ENCODE measurements at places on chromosomes 16 and 17.

DNA sequence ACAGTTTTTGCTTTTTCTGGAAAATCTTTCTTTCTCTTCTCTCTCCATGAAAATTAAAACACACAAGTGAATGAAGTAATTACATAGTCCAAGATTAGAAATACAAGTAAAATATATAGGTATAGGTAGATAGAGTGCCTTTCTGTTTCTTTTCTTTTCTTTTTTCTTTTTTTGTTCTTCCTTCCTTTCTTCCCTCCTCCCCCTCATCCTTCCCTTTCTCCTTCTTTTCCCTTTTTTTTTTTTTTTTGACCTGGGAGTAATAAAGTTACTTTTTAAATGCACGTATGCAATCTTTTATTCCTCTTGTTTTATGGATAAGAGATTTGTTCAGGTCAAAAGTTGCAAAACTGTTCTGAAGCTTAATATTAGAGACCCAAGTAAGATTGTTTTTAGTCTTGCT is 34.6 kb upstream of the KCNJ2 start:
- no peak for DNase-seq

GRCh38 chr16:11880007-11880406 is 28.7 kb upstream of the RSL1D1 start:
- DNase-seq, result no peak

GRCh38 chr17:83031321-83031945 is 48.0 kb upstream of the METRNL start:
- DNase-seq, result no peak

GRCh38 chr17:55384643-55385232 is 36.9 kb downstream of the MMD start:
- DNase-seq, result no peak

GRCh38 chr17:83122834-83123233 is 43.4 kb downstream of the METRNL start:
- no peak for DNase-seq

DNA sequence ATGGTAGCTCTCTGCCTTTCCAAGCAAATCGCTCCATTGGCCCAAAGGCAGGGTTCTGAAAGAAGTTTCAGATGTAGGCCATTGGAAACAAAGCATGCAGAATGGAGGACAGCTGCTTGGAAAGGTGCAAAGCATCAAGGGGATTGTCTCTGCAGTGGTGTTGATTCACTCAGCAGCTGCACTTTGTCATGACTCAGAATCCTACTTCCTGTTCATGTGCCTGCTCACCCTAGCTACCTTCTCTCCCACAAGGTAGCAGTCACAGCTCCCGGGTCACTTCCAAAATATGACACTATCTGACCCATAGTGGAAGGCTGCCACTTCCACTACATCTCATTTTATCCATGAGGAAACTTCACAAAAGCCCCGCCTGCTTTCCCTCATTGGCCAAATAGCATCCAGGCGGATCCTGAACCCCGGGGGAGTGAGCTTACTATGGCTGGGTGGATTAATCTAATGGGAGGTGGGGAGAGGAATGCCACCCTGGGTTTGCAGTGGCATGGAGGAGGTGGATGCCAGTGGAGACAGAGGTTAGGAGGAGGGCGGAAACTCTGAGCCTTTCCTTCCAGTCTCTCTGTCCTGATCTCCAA is 74.7 kb upstream of the NKD1 start:
- DNase-seq, result no peak

DNA sequence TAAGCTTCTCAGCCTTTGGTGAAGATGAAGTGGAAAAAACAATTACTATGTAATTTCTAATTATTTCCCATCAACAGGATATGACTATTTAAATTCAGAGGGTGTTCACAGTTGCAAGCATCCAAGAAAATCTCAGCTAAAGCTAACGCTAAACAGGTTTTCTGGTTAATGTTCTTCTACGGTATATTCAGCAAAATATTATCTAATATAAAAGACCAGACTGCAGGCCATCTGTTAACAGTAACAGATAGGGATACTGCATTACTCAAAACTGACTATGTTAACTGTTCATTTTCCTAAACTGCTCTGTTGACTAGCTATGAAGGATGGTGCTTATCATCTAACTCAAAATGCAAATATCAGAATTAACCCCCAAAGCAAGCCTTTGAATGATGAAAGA is 32.8 kb downstream of the GLG1 start:
- no peak for DNase-seq

DNA sequence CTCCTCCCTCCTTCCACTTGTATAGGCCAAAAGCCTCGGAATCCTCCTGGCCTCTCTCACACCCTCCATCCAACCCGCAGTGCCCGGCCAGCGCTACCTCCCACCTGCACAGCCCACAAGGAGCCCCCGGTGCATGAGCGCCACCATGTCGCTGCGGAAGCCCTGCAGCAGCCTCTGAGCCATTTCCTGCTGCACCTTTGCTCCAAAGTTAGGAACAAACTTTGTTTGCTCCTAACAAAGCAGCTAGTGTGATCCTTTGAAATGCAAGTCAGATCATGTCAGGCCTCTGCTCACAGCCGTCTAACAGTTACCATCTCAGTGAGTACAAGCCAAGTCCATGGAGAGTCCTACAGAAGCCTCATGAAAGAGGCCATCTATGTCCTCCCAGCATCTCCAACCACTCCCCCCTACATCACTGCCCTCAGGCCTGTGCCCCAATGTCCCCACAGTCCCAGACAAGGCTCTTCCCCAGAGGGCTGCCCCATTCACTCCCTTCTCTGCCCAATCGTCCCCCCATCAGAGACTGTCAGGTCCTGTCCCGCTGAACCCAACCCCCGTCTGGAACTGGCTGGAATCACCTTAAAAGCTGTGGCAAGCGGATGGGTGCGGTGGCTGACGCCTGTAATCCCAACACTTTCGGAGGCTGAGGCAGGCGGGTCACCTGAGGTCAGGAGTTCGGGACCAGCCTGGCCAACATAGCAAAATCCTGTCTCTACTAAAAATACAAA is 7.5 kb downstream of the DCAKD start:
- no peak for DNase-seq

- DNase-seq, result no peak
These were observed 22.5 kb upstream of the MAF start for GRCh38 chr16:79623062-79623461.

DNA sequence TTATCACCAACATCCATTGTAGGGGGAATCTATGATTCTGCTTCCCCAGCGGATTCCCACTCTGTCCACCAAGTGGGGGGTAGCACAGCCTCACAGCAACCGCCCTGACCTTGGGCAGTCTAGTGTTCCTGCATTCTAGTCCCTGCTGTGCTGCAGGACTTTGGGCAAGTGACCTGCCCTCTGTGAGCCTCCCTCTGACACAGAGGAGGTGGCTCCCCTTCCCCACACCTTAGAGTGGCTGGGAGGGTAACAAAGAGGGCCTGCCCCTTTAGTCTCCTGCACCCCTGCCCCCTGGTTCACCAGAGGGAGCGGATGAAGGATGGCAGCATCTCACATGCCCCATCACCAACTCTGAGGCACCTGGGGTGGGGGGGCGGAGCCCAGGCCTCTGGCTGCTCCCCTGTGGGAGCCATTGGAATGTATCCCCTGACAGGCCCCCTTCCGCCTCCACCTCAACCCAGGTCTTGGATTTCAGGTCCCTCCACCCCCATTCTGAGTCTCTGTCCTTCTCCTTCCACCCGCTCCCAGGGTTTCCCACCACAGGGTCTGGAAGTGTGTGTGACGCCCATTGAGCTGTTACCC is 10.1 kb downstream of the GAS2L2 start:
- DNase-seq, result no peak

- peak; percentile 84 for DNase-seq
These were observed 10.0 kb downstream of the POLDIP2 start for GRCh38 chr17:28347261-28347891.

DNA sequence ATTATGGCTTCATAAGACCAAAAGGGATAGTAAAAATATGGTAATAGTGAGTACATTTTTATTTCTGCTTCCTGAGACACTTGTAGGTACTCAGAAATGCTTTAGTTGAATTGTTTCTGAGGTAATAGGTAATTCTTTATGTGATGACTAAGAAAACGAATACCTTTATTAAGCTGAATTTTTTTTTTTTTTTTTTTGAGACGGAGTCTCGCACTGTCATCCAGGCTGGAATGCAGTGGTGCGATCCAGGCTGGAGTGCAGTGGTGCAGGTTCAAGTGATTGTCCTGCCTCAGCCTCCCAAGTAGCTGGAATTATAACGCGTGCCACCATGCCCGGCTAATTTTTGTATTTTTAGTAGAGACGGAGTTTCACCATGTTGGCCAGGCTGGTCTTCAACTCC is 1.9 kb downstream of the RAD51C start:
- no peak for DNase-seq

DNA sequence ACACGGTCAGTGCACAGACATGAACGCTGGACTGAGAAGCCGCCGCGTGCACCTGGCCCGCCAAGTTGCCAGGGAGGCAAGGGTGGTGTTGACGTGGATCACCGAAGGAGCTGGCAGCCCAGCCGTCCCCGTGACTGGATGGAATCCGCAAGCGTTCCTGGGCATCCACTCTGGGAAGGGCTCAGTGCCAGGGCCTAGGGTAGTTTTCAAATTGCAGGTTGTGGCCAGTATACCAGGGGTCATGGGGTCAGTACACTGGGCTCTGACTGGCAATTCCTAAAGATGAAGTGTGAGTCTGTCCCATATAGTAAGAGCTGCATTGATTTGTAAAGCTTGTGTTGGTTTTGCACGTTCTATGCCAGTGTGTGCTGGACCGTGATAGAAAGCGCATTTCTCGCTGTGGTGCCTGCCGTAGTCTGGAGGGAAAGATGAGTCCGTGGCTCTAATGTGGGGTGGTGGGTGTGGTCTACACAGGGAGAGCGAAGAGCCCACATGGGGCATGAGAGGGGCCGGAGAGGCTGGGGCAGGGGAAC is 21.1 kb upstream of the METRNL start:
- no peak for DNase-seq

- DNase-seq, result no peak
These were observed 52.6 kb downstream of the NOS2 start for GRCh38 chr17:27747462-27748359.

DNA sequence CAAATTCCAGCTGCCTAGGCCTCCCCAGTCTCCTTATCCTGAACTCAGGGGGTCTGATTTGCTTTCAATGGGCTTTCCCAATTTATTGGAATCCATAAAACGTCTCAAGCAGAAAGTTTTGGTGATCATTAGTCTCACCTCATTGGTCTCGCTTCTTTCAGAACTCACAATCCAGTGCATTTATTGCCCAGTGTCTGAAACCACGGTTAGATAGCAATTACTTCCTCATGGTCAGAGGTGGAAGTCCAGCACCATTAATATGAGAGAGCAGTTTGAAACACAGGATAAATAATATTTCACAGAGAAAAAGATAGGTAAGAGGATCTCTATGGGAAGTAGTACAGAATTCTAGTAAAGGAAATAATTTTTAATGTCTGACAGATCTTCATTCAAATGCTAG is 128.7 kb downstream of the TOX3 start:
- no peak for DNase-seq

DNA sequence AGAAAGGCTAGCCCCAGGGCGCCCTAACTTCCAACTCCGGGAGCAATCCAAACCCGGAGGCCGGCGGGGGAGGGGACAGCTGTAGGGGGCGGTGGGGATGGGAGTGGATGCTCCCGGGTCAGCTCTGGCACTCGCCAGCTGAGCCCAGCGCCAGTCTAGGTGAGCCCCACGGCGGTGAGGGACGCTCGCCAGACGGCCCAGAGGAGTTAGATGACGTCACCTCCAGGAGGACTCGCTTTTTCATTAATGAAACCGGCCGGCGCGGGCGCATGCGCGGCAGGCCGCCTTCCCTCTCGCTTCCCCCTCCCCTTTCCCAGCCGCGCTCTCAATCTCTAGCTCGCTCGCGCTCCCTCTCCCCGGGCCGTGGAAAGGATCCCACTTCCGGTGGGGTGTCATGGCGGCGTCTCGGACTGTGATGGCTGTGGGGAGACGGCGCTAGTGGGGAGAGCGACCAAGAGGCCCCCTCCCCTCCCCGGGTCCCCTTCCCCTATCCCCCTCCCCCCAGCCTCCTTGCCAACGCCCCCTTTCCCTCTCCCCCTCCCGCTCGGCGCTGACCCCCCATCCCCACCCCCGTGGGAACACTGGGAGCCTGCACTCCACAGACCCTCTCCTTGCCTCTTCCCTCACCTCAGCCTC is at the start of gene NF1:
TSS of gene NF1 (plus strand) at position 378 of the 636 bp plus-strand sequence. CDS start 333 bp downstream, outside the sequence.
- peak; percentile 99 for DNase-seq

DNA sequence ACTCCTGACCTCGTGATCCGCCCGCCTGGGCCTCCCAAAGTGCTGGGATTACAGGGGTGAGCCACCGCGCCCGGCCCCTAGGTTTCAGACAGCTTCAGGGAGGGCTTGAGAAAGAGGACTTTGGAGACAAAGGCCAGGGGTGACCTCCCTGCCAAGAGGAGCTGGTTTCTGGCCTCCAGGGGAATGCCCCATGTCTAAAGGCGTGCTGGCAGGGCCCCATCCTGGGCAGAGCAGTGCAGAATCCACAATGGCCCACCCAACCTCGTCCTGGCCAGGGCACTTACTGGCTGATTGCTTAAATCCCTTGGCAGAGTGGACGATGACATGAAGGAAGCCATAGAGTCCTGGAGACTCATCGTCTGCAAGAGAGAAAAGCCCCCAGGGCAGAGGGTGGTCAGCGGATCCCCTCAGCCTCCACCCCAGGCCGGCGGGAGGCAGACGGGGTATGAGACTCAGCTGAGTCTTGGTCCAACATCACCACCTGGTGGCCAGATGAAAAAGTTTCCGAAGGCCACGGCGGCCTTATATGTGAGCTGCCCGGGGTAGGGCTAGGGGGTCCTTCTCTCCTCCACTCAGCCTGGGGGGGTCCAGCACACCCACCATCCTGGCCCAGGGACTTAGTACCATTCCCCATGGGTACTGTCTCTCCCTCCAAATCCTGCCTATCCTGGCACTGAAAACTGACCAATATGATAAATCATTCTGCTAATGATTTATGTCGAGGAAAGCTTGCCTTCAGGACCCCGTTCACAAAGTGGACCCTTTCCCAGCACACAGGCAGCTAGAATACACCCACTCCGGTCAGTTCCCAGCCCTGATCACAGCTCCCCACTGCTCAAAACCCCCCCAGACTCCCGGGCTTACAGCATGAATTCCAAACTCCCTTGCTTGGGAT is 59.1 kb downstream of the TIMM22 start:
- DNase-seq, result peak; percentile 75

DNA sequence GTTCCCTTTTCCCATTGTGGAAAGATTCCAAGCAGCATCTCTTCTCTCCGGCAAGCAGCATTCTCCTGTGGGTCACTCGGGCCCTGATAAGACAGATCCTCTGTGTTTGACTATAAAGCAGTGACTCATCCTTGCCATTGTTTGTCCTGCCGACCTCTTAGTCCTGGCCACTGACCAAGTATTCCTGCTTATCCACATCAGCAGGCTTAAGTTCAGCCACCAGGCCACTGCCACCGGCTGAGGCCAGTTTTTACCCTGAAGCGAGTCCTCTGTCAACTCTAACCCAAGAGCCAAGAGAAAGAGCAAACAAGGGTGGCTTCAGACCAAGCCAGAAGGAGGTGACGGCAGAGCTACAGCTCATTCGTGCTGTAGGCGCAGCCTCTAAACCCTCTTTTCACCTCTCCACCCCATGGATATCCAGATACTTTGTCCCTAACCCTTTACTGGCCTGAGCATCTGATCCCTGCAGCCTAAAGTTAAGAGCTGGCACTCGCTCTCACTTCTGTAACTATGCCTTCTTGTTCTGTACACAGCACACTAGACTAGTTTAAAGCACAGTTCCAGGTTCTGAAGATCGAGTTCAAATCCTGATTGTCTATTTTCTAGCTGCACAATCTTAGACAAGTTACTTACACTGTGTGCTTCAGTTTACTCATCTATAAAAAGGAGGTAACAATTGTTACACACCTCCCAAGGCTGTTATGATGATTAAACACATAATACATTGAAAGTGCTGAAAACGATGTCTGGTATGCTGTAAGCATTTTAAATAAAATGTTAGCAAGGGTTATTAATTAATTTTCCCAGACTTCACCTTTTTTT is 31.0 kb downstream of the SOX9 start:
- peak; percentile 39 for DNase-seq

- DNase-seq, result no peak
These were observed 88.0 kb downstream of the TMEM100 start for GRCh38 chr17:55634702-55635101.
